Activated B cell treated with CpG ODN at 0.5 μM for 24 hours (primary cell): ENCODE measurements at places on chromosomes 13 and 19. TPM values are rescaled to one million over a fixed set of nuclear protein-coding genes. Genes with fewer than 3 reads are reported as not detected.

The SYNE4 gene
- total RNA-seq: 2.1 and 3.7 TPM in 2 replicates

GRCh38 chr13:83350569-83350968, 531.7 kb downstream of the SLITRK1 start:
- DNase-seq: no peak

GRCh38 chr13:106503730-106504453, 31.6 kb downstream of the EFNB2 start:
- DNase-seq: no peak

DNA sequence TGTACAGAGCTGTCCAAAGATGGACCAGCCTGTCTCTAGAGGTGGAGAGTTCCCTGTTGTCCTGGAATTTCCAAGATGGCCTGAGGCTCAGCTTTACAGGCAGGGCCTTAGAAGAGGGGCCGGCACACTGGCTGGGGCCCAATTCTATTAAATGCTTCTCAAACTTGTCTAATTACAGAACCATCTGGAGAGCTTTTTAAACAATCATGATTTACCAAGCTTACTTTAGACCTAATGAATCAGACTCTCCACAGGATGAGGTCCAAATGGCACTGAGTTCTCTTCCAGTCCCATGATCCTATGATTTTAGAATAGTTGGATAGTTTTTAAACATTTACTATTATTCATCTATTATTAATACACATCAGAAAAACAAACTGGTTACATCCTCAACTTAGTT, 123.5 kb downstream of the DNAJC3 start:
- no peak for DNase-seq

GRCh38 chr19:13492128-13492527, 14.2 kb downstream of the CACNA1A start:
- DNase-seq: no peak

DNA sequence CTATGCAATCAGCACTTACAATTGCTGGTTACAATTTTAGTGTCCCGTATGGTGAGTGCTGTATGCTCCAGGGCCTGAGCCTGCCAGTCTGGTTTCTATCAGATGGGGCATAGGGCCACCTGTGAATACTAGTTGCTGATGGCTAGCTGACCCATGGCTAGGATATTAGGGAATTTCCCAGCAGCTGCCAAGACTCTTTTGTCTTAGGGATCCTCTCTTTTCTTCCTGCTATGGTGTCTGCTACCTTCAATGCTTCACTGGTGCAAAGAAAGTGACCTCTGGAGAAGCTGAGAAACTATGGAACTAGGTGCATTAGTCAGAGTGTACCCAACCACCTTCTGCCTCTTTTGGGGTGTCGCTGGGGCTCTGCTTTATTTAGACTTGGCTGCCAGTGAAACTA, 11.6 kb downstream of the CCDC169 start:
- no peak for DNase-seq

DNA sequence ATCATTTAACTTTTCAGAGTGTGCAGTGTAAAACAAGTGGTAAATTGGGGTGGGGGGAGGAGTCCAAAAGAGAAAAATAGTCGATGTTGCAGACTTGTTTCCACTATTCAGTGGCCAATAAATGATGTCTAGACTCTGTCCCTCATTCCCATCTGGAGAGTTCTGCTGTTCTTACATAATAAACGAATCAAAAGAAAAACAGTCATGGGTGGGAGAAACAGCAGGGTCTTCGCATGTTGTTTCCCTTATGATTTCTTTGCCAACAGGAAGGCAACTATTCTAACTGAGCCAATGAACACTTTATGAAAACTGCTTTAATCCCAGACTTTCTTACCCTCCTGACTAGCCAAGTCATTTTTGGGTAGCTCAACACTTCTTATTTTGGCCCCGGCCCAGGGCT, 615.5 kb downstream of the FGF9 start:
- no peak for DNase-seq

DNA sequence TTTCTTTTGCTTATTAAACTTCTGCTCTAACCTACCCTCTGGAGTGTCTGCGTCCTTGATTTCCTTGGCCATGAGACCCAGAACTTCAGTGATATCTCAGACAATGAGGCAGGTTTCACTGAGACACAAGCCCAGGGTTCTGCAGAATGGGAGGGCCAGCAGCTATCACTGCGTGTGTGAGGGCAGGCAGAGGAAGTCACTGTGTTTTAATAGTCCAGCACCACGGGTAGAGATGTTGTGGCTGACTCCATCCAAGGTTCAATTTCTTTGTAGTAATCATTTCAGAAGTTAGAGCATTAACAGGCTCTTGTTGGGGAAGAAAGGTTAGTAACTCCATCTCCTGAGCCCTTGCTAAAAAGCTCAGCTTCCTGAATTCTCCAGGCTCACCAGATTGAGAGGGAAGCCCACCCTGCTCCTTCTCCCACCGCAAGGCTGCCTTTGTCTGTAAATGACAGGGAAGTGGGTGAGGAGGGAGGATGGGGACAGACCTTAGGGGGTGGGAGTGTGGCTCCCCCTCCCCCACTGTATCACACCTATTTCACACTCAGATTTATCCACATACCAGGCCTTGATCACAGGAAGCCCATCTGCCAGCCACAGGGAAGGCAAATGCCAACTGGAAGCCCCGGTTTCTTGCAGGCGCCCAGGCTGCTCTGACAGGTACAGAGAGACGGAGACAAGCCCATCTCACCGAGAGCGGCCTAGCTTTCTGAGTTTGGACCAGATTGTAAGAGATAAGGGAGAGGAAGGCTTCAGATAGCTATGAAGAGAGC, 2.1 kb downstream of the C19orf12 start:
- DNase-seq: no peak

GRCh38 chr13:101415358-101416174, 742 bp downstream of the NALCN start:
- no peak for DNase-seq

- no peak for DNase-seq
These were observed 49.0 kb downstream of the DNAJC15 start for GRCh38 chr13:43072394-43072793.

- DNase-seq: no peak
These were observed 11.3 kb upstream of the POU2F2 start for GRCh38 chr19:42143341-42144234.

GRCh38 chr13:111347438-111347837, 27.0 kb downstream of the TEX29 start:
- no peak for DNase-seq

The GPI gene
- 144 and 151 TPM in 2 replicates for total RNA-seq

The KLK15 gene
- total RNA-seq: not detected in 2 replicates

The PPP1R37 gene
- total RNA-seq: 18.8 and 27.2 TPM in 2 replicates

GRCh38 chr19:2782329-2782935, 641 bp downstream of the SGTA start:
- peak; percentile 23 for DNase-seq

- DNase-seq: no peak
These were observed 34.1 kb downstream of the CSNK1G2 start for GRCh38 chr19:1975162-1975480.

GRCh38 chr19:45764475-45764874, 4.6 kb downstream of the SIX5 start:
- DNase-seq: no peak

- DNase-seq: no peak
These were observed 28.9 kb downstream of the TDRD12 start for GRCh38 chr19:32748497-32748896.

- DNase-seq: peak; percentile 41
These were observed 2.7 kb upstream of the GNA15 start for GRCh38 chr19:3132971-3133792.

- DNase-seq: no peak
These were observed 45.6 kb upstream of the MRI1 start for GRCh38 chr19:13718733-13719132.

GRCh38 chr19:17681505-17682125, 6.5 kb downstream of the UNC13A start:
- no peak for DNase-seq

- DNase-seq: no peak
These were observed 963 bp downstream of the VPS36 start for GRCh38 chr13:52449331-52450011.

DNA sequence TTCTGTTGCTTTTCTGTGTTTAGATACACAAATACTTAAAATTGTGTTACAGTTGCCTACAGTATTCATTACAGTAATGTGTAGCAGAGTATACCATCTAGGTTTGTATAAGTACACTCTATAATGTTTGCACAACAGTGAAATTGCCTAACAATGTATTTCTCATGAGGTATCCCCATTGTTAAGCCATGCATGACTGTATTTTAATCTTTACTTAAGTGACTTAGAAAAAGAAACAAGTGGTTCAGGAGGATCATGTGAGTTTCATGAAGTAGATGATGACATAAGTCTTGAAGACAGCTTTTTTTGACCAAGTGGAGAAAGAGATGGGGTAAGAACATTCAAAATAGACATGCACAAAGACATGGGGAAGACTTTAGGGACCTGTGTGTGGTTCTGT, 8.4 kb upstream of the KCTD4 start:
- no peak for DNase-seq

The SULT2A1 gene
- not detected in 2 replicates for total RNA-seq

DNA sequence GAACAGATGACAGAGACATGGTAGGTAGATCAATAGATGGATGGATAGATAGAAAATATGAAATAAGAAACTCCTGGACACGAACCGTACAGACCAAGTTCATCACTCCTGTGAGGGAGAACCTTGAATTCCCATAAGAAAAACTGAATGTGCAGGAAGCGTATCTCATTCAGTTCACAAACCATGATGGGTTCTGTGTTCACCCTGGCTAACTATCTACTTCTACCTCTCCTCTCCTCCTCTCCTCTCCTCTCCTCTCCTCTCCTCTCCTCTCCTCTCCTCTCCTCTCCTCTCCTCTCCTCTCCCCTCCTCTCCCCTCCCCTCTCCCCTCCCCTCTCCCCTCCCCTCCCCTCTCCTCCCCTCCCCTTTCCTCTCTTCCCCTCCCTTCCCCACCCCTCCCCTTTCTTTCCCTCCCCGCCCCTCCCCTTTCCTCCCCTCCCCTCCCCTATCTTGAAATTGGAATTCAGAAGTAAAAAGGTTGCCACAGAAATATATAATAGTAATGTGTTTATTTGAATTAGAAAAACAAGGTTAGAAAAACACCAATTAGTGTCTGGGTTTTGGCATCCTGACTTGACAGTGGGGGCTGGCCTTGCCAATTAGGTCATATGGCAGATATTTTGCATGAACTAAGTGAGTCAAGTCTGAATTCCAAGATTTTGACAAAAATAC, 75.9 kb downstream of the ANKRD10 start:
- DNase-seq: no peak

- no peak for DNase-seq
These were observed 19.5 kb downstream of the COMP start for GRCh38 chr19:18771328-18772242.

DNA sequence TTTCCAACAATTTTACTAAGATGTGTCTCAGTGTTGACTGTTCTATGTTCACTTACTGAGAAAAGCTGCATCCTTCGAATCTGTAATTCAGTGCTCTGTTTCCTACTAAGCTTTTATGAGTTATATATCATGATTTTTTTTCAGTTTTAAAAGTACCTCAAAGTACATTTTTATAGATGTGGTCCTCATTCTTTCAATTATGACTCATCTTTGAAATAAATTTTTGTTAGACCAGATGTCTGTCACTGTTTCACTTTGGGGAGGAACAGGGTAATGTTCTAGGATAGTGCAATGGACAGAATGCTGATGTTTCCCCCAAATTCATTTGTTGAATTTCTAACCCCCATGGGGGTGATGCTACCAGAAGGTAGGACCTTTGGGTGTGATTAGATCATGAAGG, 74.8 kb downstream of the NALCN start:
- DNase-seq: no peak

DNA sequence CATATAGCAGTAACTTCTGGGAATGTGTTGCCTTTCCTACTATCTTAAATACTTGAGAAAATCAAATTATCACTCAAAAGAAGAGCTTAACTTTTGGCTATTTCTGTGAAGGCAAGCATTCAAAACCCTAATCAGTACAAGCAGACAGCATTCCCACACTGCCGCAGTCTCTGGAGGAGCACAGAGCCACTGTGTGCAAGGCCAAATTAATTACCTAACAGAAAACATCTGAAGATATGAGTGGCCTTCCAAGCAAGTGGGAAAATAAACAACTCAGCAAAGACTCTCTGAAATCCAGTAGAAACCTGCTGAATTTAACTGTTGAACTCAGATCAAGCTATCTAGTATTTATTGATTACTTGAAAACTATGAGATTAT, 68.2 kb downstream of the COL4A1 start:
- DNase-seq: no peak

DNA sequence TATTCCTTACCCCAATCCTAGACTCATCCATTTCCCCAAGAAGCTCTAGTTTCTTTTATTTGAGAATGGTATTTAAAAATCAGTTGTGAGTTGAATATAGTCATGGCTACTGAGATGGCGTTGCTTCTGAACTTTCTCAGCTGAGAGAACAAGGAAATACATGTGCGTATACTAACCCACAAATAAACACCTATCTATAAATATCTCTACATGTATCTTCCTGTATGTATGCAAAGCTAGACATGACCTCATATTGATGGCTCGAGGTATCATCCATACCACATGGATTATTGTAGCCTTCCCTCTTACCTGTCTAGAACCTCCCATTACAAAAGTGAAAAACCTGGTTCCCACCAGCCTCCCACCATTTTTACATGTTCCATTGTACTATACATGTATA, 141.0 kb downstream of the UFM1 start:
- DNase-seq: no peak

The C19orf81 gene
- 0.69 TPM in 1 of 2 replicates, not detected in the other for total RNA-seq

- no peak for DNase-seq
These were observed 26.0 kb upstream of the PEG3 start for GRCh38 chr19:56866538-56866937.

DNA sequence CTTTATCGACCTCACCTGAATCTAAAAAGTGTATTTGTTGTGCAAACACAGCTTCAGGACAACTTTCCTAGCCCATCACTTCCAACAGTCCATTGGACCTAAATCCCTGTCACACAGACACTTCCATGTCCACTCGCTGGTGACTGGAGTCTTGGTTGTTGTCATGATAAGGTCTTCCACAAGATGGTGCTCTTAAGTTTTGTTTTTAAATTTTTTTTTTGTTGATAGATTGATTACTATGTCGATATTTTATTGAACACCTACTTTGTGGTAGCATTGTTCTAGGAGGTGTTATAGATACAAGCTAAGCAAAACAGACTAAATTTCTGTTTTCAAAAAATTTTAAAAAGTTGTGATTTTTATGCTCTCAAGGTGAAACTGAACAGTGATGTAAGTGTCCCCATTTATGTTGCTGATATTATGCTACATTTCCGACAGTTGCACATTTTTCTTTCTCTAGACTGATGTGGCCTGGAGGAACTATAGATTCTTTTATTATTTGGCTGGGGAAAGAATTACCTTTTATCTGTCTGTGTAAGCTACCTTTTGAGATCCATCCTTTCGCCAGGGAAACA, 8.1 kb upstream of the ERICH6B start:
- DNase-seq: no peak

GRCh38 chr13:112955271-112955937, 13.6 kb upstream of the MCF2L start:
- no peak for DNase-seq

- no peak for DNase-seq
These were observed 515 bp upstream of the EFNA2 start for GRCh38 chr19:1284979-1285736.

DNA sequence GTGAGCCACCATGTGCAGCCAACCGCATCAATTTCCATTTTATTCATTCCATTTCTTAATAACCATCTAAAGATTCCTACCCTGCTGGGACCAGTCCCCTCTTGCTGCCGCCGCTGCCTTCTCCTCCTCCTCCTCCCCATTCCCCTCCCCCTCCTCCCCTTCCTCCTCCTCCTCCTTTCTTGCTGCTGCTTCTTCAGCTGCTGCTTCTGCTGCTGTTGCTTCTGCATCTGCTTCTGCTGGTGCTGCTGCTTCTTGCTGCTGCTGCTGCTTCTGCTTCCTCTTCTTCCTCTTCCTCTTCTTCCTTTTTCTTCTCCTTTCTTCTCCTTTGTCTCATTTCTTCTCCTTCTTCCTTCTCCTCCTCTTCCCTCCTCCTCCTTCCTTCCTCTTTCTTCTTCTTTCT, 20.0 kb upstream of the SPRYD7 start:
- no peak for DNase-seq
